ENCODE measurements at places on chromosomes 11 and 22.

DNA sequence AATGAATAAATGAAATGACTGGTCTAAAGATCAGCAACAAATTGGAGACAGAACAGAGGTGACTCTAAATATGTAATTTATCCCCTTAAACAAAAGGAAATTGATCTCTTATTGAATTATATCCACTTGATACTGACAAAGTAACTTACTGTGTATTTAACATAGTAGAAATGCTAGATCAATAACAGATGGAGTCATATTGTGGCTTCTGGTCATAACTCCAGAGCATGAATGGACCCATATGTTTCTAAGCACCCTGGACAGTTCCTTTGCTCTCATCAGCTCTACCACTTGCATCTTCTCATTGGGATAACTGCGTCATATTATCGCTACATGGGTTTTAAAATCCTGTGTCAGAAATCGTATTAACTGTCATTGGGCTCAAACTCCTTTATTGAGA, 222.3 kb downstream of the ETS1 start:
- peak; percentile 75 for DNase-seq

- DNase-seq = no peak
These were observed 37.1 kb downstream of the MCM5 start for GRCh38 chr22:35437049-35437448.

- no peak for DNase-seq
These were observed 157.7 kb downstream of the TTC17 start for GRCh38 chr11:43516316-43516850.

DNA sequence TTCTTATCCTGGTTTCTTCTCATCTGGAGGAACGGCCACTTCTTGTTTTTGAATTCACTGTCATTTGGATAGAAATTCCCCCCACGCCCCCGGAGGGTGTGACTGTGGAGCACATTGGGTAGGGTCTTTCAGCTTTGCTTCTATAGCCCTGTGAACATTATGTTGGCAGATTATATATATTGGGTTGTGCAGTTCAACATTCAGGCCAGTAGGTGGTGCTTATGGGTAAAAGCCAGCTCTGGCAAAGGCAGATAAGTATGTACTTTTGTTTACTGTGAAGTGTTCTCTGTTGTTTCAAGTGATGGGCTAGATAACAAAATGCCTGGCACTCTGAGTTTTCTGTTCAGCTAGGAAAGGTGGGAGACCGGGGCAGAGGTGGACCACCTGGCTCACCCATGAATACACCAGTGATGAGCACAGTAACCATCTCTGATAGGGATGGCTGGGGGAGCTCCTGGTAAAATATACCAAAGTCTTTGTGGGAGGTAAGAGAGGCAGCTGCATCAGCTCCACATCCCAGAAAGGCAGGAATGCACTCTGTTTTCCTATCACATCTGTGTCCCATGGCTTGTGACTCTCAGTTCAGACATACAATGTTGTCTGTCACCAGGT, 1348.2 kb upstream of the RAG2 start:
- DNase-seq = peak; percentile 29

GRCh38 chr11:121464352-121464946, 11.7 kb upstream of the SORL1-AS1 start:
- no peak for DNase-seq

DNA sequence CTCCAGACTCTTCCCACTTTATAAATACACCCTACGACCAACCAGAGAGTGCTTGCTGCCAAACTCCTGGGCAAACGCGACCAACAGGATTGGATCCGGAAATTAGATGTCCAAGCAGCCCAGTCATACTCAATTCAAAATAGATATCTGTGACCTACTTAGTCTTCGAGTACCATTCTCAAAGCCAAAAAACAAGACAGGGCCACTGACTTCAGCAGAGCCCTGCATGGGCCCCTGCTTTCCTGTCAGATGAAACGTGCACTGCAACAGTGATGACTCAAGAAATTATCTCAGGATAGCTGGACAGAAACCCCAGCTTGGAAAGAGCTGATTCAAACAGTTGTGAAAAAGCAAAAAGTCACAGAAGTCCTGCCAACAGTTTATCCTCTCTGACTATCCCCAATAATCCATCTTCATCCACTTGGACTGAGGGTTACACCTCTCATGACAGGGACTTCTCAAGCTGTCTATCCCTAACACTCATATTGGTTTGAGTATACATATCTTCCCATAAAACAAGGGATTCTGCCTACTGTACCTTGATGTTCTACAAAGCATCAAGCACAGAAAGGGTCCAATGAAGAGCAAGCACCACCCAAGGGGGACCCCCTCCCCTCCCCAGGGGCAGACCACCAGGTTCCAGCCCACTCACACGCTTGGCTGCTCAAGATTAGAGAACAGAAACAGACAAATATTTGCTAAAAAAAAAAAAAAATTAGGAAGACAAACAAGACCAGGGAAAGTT, 17.4 kb downstream of the SMCO4 start:
- DNase-seq = peak; percentile 56

DNA sequence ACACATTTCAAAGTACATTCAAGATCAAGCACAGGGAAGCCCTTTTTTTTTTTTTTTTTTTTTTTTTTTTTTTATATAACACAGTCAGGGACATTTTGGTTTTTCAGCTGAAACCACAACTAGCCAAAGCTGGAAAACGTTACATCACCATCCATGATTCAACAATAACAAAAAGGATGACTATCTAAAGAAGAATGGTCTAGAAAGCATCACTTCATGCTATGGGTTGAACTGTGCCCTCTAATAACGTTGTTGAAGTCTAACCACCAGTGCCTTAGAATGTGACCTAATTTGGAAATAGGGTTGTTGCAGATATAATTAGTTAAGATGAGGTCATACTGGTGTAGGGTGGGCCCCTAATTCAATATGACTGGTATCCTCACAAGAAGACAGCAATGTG, 46.6 kb downstream of the MTMR2 start:
- DNase-seq = no peak

DNA sequence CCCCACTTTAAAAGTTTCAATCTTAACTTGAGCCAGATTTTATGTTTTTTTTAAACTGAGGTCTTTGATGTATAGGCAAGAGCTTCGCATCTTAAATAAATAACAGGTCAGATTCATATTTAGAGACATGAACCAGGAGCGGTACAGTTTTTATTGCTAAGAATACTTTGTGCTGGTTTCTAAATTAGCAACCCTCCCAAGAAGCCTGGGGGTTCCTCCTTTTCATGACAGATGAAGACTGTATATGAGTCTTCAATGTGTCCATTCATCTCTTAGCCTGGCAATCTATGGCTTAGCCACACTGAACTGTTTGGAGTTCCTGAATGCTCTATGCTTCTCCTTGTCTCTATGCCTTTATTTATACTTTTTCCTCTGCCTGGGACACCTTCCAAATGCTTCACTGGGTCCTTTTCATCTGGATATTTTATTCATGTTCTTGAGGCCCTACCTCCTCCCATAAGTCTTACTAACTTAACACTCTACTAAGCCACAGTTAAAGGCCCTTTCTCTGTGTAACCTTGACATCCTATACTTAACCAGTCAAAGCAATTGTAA, 338.6 kb downstream of the INSC start:
- peak; percentile 46 for DNase-seq

All from tongue (tissue), 3 donors.